ENCODE measurements at places on chromosomes 7 and 10.

- no peak for DNase-seq
Observed at GRCh38 chr7:87216701-87217508, 2.6 kb downstream of the TMEM243 start.

DNA sequence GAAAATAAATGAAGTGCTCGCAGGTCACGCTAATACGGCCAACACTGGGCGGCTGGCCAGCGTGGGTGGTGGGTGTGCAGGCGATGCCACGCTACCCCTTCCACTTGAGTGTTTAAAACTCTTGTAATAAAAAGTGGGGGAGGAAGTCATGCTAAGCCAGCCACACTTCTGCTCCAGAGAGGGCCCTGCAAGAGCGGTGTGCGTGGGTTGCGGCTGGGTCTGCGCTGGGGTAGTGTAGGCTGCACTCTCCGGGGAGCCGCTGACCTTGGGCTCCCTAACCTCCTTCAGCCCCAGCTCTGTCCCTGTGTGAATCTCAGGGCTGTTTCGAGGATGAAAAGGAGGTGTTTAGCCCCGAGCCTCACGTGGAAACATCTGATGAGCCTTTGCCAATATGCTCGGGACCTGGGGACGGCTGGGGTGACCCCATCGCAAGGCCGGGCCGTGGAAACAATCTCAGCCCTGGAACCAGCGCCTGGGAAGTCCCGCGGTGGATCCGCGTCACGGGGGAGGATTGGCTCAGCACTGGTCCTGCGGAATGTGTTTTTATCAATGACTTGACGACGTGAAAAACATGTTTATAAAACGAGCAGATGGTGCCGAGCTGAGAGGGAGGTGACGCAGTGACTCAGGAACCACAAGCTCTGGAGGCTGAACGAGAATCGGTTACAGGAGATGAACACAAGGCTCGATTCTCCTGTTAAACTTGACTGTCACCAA lies 278.5 kb downstream of the DNAJB6 start:
- no peak for DNase-seq

- no peak for DNase-seq
Observed at GRCh38 chr7:1033546-1034145, 10.7 kb upstream of the GPR146 start.

DNA sequence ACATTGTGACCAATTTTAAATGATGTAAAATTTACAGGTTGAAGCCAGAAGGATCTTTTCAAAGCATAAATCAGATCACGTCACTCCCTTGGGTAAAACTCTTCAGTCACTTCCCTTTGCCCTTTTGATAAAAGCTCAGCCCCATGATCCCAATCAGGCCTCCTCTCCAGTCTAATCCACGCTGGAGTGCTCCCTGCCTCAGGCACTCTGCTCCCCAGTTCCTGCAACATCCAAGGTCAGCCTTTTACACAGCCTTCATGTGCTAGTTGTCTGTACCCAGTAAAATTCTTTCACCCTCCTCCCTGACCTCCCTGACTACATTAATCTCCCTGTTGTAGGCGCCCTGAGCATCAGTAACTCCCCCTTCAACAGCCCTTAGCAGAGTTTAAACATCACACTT lies 14.1 kb downstream of the ELMO1 start:
- DNase-seq = no peak

DNA sequence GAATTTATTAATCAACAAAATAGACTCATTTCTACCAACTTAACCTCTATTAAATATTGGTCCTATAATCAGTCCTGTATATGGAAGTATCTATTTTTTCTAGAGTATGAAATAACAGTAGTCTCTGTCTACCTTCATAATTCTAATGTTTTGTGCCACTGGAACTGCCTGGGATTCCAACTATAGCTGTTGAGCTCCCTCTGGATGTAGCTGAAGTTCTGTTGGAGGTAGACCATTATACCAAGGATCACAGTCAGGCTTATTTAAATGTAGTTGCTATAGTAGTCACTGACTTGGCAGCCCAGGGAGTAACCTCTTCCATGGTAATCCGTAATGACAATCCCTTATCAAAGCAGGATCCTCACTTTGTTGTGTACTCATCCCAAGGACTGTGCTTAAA lies 48.5 kb upstream of the PHYHIPL start:
- DNase-seq = no peak

DNA sequence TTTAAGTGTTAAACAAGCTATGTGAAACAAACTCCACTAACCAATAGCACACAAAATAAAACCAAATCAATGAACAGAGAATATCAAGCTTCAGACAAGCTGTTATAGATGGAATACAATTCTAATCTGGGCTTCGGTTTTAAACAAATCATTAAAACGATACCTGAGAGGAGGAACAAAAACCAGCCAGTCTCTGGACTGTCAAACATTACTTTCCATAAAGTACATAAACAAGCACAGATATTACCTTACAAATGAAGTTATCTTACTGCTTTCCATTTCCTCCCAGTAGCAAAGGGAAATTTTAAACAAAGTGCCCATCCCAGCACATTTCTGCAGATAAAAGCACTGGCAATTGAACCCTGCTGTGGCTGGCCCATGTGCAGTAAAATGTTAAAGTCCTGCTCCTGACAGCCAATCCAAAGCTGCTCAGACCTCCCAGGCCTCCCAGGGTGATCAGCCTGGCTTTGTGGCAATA lies 128.0 kb downstream of the NRCAM start:
- no peak for DNase-seq

DNA sequence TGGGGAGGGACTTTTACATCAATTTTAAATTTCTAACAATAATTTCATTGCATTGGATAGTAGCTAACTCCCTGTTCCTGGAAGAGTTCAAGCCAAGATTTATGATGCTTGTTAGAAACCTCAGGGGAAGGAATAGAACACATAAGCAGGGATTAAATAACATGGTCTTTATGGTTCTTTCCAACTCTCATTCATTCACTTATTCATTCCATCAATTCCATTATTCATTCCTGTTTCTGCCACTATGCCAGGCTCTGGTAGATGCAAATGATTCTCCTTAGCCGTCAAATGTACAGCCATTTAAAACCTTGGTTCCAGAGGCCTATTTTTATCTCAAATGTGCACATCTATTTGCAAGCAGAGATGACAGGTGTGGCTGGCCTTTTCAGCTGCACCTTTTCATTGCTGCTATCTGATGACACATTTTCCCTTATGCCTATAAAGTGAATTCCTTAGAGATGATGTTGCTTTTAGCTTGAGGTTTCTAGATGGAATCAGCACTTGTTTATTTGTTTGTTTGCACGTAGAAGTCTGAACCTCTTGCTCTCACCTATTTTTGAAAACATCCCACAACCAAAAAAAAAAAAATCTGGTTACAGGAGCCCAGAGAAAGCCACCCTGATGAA lies 205.7 kb upstream of the IGFBP3 start:
- no peak for DNase-seq

DNA sequence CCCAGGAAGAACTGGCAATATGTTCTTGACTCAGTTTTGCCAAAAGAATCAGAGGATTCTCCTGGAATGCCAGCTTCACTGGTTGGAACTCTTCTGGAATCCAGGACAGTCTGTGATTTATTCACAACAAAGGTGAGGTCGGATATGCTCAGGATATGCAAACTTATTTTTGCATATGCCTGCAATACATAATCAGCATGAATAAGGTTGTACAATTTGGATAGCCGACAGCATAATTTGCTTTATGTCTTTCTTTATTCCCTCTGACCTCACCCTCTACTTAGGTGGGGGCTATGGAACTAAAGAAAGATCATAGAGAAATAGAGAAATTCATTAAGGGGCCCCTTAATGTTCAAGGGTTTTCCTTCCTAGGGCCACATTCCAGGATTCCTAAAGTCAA lies 57.6 kb upstream of the AKR1E2 start:
- DNase-seq = no peak

DNA sequence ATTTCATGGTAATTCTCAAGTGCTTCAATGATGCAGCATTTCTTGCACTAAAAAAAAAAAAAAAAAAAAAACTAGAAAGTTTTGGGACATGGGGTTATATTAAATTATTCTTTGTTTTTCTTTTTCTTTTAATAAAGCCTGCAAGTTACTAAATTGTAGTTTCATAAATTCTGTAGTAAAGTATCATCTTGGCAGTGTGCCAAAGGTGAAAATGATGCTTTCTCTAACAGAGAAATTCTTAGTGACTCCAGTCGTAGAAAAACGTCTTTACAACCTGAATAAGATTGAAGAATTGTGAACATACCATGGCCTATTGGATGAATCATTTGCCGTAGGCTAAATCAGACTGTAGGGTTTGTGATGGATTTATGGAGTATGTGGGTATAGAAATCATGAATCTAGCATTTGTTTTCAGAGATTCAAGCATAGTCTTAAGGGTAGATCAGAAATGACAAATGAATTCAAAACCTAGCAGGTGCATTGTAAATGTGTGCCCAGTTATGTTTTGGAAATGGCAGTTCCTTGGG lies 27.1 kb downstream of the RBM17 start:
- DNase-seq = no peak

GRCh38 chr7:41162612-41163011 lies 540.3 kb downstream of the INHBA start:
- DNase-seq = no peak

DNA sequence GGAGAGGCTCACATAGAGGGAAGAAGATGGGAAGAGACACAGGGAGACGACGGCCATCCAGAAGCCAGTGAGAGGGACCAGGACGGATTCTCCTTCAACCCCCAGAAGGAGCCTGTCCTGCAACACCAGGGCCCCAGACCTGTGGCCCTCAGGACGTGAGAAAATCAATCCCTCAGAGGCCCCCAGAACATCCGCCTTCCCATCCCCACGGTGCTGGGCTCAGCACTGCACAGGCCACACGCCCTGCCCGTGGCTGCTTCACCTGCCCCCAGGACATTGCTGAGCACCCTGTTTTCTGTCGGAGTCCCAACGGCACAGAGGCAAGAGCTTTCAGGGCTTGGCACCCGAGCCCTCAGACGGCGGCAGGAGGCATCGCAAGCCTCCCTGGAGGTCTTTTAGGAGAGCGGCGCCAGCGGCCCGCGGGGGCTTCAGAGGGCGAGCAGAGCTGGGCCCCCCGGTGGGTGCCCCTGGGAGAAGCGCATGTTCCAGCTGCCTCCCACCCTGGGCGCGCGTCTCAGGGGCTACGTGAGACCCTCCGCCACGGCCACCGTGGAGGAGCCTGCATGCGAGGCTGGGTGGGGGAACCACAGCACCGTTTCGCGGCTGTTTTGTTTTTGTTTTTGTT lies 42.8 kb downstream of the PDGFA start:
- no peak for DNase-seq

GRCh38 chr10:28624351-28624750 lies 53.0 kb upstream of the BAMBI start:
- no peak for DNase-seq

GRCh38 chr7:26144184-26145080 lies 7.6 kb upstream of the NFE2L3 start:
- no peak for DNase-seq

DNA sequence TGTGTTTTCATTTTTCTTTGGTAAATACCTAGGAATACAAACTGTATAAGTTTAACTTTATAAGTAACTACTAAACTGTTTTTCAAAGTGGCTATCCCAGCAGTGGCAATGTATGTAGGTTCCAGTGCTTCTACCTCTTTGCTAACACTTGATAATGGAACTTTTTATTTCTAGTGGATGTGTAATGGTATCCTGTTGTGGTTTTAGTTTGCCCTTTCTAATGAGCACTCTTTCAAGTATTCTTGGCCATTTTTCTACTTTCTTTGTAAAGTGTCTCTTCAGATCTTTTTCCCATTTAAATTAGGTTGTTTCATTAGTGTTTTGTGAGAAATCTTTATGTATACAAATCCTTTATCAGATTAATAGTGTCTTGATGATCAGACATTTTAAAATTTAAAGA lies 4.6 kb downstream of the KIF20B start:
- no peak for DNase-seq

DNA sequence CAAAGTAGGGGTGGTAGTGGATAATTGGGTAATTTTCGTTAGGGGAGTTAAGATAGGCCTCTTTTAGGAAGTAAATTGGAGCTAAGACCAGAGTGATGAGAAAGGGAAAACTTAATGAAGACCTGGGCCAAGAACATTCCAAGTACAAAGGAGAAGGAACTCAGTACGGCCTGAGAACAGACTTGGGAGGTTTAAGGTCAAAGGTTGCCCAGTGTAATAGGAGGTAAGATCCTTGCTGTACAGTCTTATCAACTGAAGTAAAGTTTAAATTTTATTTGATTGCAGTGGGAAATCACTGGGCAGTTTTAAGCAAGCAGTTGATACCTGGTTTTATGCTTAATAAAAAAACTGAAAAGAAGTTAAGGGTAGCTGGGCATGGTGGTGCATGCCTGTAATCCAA lies 76.4 kb downstream of the MPLKIP start:
- DNase-seq = no peak

DNA sequence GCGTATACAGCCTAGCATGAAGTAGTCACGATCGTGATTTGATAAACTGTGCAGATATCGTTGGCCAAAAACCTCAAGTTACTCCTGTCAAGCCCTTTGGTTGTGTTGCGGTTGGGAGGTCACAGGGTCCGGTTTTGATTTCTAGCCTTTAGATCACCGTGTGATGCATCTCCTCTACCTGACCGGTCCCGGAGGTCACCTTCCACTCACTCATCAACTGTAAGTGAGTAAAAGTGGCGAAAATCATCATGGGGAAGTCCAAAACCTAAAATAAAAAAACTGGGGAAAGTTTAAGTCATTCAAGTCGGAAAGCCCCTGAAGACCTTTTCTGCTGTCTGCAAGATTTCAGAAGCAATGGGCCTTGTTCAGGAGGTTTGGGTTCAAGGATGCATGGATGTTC lies 62.8 kb downstream of the ADARB2 start:
- no peak for DNase-seq

Data from femur (tissue), 1 donor.